ENCODE measurements at places on chromosomes 11 and 22. TPM values are rescaled to one million over a fixed set of nuclear protein-coding genes. Genes with fewer than 3 reads are reported as not detected.
A peak's percentile ranks its signal among the peaks of the same experiment; 100 is the strongest.

The TIGD3 gene
- 0.19 TPM for total RNA-seq

The OR5T1 gene
- not detected for total RNA-seq

The TEX12 gene
- total RNA-seq = 0.40 TPM

The KCNK7 gene
- total RNA-seq = 0.99 TPM

The OR10A2 gene
- not detected for total RNA-seq

The UPB1 gene
- 0.29 TPM for total RNA-seq

The FGF19 gene
- not detected for total RNA-seq

DNA sequence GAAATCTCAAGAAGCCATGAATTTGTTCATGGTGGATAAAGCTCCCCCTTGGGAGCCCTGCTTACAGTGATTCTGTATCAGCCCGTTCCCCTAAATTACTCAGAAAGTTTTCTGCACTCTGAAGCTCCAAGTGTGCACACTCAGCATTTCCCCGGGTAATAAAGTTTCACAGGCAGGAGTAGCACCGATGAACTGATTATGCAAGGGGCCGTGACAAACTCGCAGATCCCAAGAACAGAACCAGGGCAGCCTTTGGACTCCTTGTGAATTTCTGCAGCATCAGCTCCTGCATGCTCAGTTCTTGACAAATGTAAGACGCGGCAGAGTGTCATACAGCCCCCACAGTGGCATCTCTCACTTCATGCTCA is 73.5 kb downstream of the COMMD9 start:
- no peak for DNase-seq
- H3K4me1 ChIP-seq = no peaks in the 10 kb centered on the region
- no peak overlapping the region for H3K4me3 ChIP-seq
- H3K36me3 ChIP-seq = no peaks in the 10 kb centered on the region
- H3K27ac ChIP-seq = no peak overlapping the region

DNA sequence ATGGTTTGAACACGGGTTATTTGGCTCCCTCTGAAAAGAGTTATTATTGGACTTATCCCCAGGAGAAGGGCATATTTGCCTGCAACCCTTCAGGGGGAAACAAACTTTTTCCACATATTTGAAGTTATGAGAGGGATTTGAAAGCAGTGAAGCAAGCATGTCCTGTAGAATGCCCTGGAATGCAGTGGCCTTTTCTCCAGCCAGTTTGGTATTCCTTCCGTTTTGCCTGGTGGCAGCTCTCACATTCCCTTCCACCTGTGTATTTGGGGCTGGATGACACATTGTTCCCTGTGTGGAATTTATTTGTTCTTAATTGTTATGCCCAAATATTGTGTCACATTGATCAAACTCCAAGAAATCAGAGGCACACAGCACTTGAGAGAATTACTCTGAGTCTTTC is 59.0 kb downstream of the OSBP2 start:
- H3K4me1 ChIP-seq = no peaks in the 10 kb centered on the region
- no peak overlapping the region for H3K4me3 ChIP-seq
- H3K27ac ChIP-seq = no peak overlapping the region
- DNase-seq = no peak
- H3K27me3 ChIP-seq = no peaks in the 10 kb centered on the region
- H3K36me3 ChIP-seq = no peaks in the 10 kb centered on the region

DNA sequence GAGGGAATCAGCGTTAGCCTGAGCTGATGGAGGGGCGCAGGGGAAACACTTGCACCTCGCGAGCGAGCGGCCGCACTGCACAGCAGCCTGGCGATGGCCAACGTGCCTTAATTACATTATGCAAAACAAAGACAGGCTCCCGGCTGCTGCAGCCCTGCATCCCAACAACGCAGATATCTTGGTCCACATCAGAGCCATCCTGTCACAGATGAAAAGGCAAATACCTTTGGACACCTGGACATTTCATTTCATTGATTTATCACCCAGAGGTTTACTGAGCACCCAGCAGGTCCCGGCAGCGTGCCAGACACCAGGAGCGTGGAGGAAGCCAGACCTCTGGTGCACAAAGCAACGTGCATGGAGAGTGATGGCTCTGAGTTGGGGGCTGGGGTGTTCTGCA is 843.0 kb downstream of the TBC1D22A start:
- H3K27ac ChIP-seq = no peak overlapping the region
- DNase-seq = no peak
- H3K4me3 ChIP-seq = no peak overlapping the region
- H3K4me1 ChIP-seq = no peaks in the 10 kb centered on the region
- peaks cover 68% of the 10 kb centered on the region for H3K27me3 ChIP-seq

DNA sequence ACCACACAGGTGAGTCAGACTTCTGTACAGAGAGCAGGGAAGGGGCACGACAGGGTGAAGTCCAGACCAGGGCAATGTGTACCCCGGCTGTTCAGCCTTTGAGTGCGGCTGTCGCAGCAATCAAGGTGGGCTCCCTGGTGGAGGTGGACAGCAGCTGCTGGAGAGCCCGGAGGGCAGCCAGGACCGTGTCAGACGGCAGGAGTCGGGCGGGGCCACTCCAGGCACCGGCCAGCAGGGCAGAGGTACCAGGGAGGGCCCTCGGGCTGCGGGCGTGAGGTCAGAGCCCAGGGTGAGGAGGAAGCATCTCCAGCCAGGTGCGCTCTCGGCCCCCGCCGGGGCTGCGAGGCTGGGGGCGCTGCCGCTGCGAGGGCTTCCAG is 802 bp upstream of the PIM3 start:
- H3K36me3 ChIP-seq = peaks cover 22% of the 10 kb centered on the region
- H3K4me1 ChIP-seq = peaks cover 43% of the 10 kb centered on the region
- H3K4me3 ChIP-seq = peak overlapping the region; percentile 73
- H3K27me3 ChIP-seq = no peaks in the 10 kb centered on the region

GRCh38 chr22:27270818-27271510 is 530.6 kb downstream of the MN1 start:
- H3K4me3 ChIP-seq = no peak overlapping the region
- no peaks in the 10 kb centered on the region for H3K27me3 ChIP-seq
- no peaks in the 10 kb centered on the region for H3K36me3 ChIP-seq
- peaks cover 11% of the 10 kb centered on the region for H3K4me1 ChIP-seq

- no peak for DNase-seq
- no peaks in the 10 kb centered on the region for H3K4me1 ChIP-seq
- no peaks in the 10 kb centered on the region for H3K36me3 ChIP-seq
Observed at GRCh38 chr11:88420165-88420791, 82.7 kb upstream of the CTSC start.

DNA sequence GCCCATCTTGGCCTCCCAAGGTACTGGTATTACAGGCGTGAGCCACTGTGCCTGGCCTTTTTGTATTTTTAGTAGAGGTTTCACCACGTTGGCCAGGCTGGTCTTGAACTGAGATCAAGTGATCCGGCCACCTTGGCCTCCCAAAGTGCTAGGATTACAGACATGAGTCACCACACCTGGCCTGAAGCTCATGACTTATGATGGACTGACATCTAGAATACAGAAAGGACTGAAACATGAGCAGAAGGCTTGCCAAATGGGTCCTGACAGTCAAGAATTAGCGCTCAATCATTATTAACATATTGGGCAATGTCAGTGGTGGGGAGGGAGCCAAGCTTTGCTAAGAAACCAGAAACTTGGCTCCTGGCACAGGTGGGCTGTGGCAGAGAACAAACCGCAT is 5.0 kb downstream of the FADS1 start:
- H3K4me1 ChIP-seq = peaks cover 9% of the 10 kb centered on the region
- H3K36me3 ChIP-seq = peaks cover 66% of the 10 kb centered on the region
- H3K27me3 ChIP-seq = peaks cover 11% of the 10 kb centered on the region
- no peak for DNase-seq
- H3K4me3 ChIP-seq = no peak overlapping the region

- no peaks in the 10 kb centered on the region for H3K27me3 ChIP-seq
- DNase-seq = no peak
- no peaks in the 10 kb centered on the region for H3K4me1 ChIP-seq
- H3K4me3 ChIP-seq = no peak overlapping the region
- H3K36me3 ChIP-seq = peaks cover 39% of the 10 kb centered on the region
Observed at GRCh38 chr11:665704-666281, 28.7 kb downstream of the DRD4 start.

- no peaks in the 10 kb centered on the region for H3K36me3 ChIP-seq
- H3K27me3 ChIP-seq = no peaks in the 10 kb centered on the region
Observed at GRCh38 chr22:32721328-32722180, 80.0 kb upstream of the TIMP3 start.

DNA sequence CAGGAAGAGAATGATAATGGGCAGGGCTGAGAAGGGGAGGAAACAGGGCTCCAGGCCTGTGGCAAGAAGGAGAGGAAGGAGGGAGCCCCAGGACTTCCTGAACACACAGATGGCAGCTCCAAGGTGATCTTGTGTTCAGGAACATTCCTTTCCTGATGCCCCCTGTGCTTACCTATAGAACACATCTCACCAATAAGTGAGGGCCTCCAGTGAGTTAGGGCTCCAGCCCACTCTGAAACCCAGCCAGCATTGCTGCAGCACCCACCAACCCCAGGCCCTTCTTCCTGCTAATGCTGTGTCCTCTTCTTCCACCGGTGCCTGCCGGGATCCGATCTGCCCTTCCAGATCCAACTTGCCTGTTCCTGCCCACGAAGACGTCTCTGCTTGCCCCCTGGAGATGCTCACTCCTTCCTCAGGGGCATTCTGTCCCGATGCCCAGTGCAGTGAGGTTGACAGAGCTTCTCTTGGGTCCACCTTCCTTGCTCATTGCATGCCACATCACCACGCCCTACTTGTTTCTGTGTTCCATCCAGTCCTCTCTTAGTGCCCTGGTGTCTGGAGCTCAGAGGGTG is 17.4 kb downstream of the ANKK1 start:
- H3K27ac ChIP-seq = no peak overlapping the region
- no peak overlapping the region for H3K4me3 ChIP-seq
- no peaks in the 10 kb centered on the region for H3K36me3 ChIP-seq
- no peaks in the 10 kb centered on the region for H3K4me1 ChIP-seq
- no peak for DNase-seq

Data from esophagus muscularis mucosa (tissue), 4 donors.